ENCODE measurements at places on chromosomes 13 and 19.

DNA sequence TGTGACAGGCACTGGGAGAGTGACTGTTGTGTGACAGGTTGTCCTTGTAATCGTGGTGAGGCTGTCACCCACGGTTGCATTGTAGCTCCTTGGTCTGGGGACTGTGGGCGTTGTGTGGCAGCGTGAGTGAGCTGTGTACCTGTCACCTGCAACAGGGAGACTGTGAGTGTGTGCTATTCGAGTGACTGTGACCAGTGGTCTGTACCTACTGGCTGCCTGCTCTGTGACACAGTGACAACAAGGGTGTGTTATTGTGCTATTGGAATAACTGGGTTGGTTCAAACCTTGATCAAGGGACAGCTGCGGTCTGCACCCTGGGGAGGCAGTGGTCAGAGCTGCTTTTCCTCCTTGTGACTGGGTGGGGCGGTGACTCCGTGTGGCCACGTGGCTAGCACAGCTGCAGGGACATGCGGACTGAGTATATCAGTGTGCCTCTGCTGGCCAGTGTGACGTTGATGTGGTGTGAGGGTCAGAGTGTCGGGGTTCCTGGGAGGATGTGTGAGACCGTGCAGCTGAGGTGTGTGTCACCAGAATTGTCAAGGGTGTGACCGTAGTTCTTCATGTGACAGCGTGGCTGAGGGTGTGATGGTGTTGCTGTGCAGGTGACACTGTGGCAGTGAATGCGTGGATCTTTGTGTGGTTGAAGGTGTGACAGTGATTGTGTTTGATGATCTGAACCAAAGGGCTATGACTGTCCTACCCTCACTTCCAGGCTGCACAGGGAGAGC lies 10.1 kb upstream of the NFIX start:
- no peak overlapping the region for H3K27ac ChIP-seq
- peaks cover 6% of the 10 kb centered on the region for H3K4me1 ChIP-seq
- H3K4me3 ChIP-seq: no peak overlapping the region
- H3K36me3 ChIP-seq: no peaks in the 10 kb centered on the region
- no peaks in the 10 kb centered on the region for H3K27me3 ChIP-seq

GRCh38 chr13:49858178-49858856 lies 65.8 kb upstream of the KPNA3 start:
- H3K36me3 ChIP-seq: no peaks in the 10 kb centered on the region
- H3K4me3 ChIP-seq: peak overlapping the region; percentile 50
- H3K27me3 ChIP-seq: no peaks in the 10 kb centered on the region
- peaks cover 19% of the 10 kb centered on the region for H3K4me1 ChIP-seq
- peak; percentile 84 for DNase-seq

DNA sequence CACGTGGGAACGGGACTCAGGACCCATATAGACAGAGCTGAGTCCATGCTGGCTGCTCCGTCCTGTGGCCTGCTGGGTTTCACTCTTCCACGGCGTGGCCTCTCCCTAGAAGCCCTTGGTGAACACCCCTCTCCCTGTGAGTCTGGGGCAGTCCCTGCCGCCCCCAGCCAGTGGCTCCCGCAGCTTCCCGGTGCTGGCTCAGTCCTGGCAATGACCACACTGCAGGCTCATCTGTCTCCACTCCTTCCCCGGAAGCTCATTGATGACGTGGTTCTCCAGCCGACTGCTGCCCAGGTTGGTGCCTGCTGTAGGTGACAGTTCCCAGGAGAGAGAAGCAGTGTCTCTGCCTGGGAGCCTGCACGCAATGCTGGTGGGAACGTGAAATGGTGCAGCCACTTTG lies 2.1 kb upstream of the TEX29 start:
- H3K36me3 ChIP-seq: no peaks in the 10 kb centered on the region
- no peak for DNase-seq
- no peaks in the 10 kb centered on the region for H3K4me1 ChIP-seq
- H3K27ac ChIP-seq: no peak overlapping the region
- H3K27me3 ChIP-seq: no peaks in the 10 kb centered on the region

DNA sequence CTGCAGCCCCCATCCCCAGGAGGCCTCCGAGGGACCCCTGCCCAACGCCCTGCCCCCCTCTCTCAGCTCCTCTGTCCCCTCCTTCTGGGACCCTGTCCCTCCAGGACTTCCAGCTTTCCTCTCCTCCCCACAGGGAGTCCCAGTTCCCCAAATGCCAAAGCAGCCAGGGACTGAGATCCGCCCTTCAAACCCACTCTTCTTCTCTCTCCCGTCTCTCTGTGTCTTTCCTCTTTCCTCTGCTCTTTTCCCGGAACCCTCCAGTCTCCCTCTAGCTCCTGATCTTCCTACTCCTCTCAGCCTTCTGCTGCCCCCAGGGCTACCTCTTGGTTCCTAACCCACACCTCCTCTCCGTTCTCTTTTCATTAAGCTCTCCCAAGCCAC lies 377 bp downstream of the CA11 start:
- peak overlapping the region; percentile 4 for H3K27ac ChIP-seq
- H3K36me3 ChIP-seq: no peaks in the 10 kb centered on the region
- H3K4me1 ChIP-seq: peaks cover 24% of the 10 kb centered on the region
- DNase-seq: no peak
- H3K27me3 ChIP-seq: peaks cover 10% of the 10 kb centered on the region
- peak overlapping the region; percentile 73 for H3K4me3 ChIP-seq

- DNase-seq: no peak
- H3K36me3 ChIP-seq: no peaks in the 10 kb centered on the region
- no peak overlapping the region for H3K27ac ChIP-seq
- H3K27me3 ChIP-seq: peaks cover 31% of the 10 kb centered on the region
- H3K4me3 ChIP-seq: no peak overlapping the region
Observed at GRCh38 chr19:7497292-7497691, 8.5 kb upstream of the PEX11G start.

DNA sequence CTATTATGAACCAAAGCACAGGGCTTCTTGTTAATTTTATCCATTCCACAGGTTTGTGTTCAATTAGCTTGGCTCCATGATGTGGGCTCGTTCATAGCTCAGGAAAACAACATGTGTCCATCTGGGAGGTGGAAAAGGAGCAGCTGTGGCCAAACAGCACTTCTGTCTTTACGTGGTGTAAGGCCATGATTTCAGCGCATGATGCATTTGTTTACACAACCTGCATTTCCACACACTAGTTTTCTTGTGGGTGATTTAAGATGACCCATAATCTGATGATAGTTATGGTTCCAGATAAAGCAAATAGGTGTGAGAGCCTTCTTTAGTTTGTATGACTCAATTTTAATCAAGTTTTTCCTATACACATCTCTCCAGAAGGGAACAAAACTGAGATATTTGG lies 101.7 kb downstream of the TNFRSF19 start:
- no peaks in the 10 kb centered on the region for H3K27me3 ChIP-seq
- no peak overlapping the region for H3K27ac ChIP-seq
- no peaks in the 10 kb centered on the region for H3K36me3 ChIP-seq
- no peak overlapping the region for H3K4me3 ChIP-seq
- H3K4me1 ChIP-seq: peaks cover 11% of the 10 kb centered on the region
- DNase-seq: peak; percentile 9

DNA sequence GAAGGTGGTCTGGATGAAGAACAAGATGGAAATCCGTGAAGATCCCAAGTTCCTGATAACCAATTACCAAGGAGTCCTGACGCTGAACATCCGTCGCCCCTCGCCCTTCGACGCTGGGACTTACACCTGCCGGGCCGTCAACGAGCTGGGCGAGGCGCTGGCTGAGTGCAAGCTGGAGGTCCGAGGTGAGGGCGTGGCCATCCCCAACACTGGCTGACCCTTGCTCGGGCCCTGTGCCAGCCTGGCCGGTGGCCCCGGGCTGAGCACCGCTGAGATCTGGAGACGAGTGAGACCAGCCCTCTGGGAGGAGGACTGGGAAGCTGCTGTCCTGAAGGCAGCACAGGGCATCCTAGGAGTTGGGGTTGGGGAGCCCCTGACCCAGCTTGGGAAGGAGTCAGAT lies 12.0 kb upstream of the EMC10 start:
- H3K36me3 ChIP-seq: no peaks in the 10 kb centered on the region
- no peaks in the 10 kb centered on the region for H3K27me3 ChIP-seq
- DNase-seq: no peak
- H3K27ac ChIP-seq: no peak overlapping the region

GRCh38 chr13:34037636-34038540 lies 219.9 kb downstream of the RFC3 start:
- peaks cover 21% of the 10 kb centered on the region for H3K4me1 ChIP-seq
- no peak overlapping the region for H3K27ac ChIP-seq
- H3K4me3 ChIP-seq: no peak overlapping the region
- no peaks in the 10 kb centered on the region for H3K27me3 ChIP-seq

DNA sequence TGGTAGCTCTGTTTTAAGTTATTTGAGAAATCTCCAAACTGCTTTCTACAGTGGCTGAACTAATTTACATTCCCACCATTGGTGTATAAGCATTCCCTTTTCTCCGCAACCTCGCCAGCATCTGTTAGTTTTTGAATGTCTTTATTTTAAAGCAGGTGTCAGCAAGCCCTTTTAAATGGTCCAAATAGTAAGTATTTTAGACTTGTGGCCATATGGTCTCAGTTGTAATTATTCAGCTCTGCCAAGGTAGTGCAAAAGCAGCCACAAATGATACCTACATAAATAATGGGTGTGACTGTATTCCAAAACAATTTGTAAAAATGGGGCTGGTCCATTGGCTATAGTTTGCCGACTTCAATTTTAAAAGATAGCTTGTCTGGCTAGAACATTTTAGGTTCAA lies 58.7 kb upstream of the TMTC4 start:
- H3K27ac ChIP-seq: no peak overlapping the region
- H3K36me3 ChIP-seq: no peaks in the 10 kb centered on the region
- no peaks in the 10 kb centered on the region for H3K4me1 ChIP-seq
- DNase-seq: no peak
- H3K27me3 ChIP-seq: no peaks in the 10 kb centered on the region

- no peaks in the 10 kb centered on the region for H3K4me1 ChIP-seq
- peaks cover 8% of the 10 kb centered on the region for H3K27me3 ChIP-seq
- H3K36me3 ChIP-seq: no peaks in the 10 kb centered on the region
- no peak overlapping the region for H3K4me3 ChIP-seq
Observed at GRCh38 chr13:28529836-28530235, 34.9 kb upstream of the FLT1 start.

All from MCF 10A (cell line).